ENCODE measurements at places on chromosomes 4 and X. TPM values are rescaled to one million over a fixed set of nuclear protein-coding genes. Genes with fewer than 3 reads are reported as not detected.

DNA sequence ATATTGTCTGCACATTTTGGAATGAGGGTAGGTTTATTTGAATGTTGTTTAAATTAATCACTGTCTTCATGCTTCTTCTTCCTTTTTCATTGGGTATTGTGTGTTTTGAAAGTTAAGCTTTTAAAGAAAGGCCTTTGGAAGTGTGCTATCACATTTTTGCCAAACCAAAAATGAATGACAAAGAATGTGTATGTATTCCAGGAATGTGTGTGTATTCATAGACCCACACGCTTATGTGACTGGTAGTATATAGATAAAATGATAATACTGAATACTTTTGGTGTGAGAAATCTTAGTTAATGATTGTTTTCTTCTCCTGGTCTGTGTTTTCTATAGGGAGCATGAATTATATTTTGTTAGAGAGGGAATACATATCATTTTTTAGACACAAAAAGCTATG, 404.4 kb downstream of the TLL1 start:
- H3K4me3 ChIP-seq, result no peak overlapping the region
- H3K4me1 ChIP-seq, result peaks cover 5% of the 10 kb centered on the region
- no peaks in the 10 kb centered on the region for H3K27me3 ChIP-seq
- no peak overlapping the region for H3K27ac ChIP-seq
- no peaks in the 10 kb centered on the region for H3K36me3 ChIP-seq
- no peak for DNase-seq

- H3K4me3 ChIP-seq, result no peak overlapping the region
- peaks cover 25% of the 10 kb centered on the region for H3K36me3 ChIP-seq
- H3K27ac ChIP-seq, result no peak overlapping the region
- H3K27me3 ChIP-seq, result no peaks in the 10 kb centered on the region
- DNase-seq, result no peak
Measured at GRCh38 chr4:48262926-48263325, 6.7 kb downstream of the TEC start.

HAND2 gene
- total RNA-seq, result not detected

DNA sequence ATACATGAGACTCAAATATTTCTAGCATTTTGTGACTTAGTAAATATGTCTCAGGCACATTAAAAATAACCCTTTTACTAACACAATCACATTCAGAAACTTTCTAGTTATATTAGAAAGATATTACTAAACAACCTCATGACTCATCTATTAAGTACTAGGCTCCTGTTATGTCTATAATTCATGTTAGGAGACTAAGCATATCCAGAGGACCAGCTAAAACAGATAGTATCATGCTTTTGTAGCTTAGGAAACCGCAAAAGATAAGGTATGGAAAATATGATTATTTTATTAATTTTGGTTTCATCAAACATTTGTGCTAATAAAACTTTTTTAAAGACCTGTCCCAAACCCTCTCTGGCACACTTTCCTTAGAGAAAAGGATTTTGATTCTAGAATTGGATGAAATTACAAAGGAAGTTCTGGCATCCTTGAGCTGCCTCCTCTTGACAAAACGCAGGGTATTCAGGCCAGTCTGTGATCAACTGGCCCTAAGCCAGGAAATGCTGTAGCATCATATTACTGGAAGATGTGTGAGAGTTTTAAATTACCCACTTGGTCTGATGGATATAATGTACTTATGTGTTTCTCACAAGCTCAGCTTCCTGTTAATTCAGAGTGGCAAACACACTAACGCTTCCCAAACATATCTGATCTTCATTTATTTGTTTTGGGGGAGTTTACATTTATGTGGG, 60.4 kb downstream of the NRK start:
- no peak overlapping the region for H3K4me3 ChIP-seq
- no peaks in the 10 kb centered on the region for H3K36me3 ChIP-seq
- H3K27me3 ChIP-seq, result no peaks in the 10 kb centered on the region

- peaks cover 3% of the 10 kb centered on the region for H3K36me3 ChIP-seq
- H3K4me1 ChIP-seq, result peaks cover 13% of the 10 kb centered on the region
- peak overlapping the region; percentile 80 for H3K4me3 ChIP-seq
- no peak for DNase-seq
- H3K27me3 ChIP-seq, result no peaks in the 10 kb centered on the region
- H3K27ac ChIP-seq, result peak overlapping the region; percentile 85
Measured at GRCh38 chrX:77788050-77788449, 2.0 kb upstream of the ATRX start.

GRCh38 chrX:15848576-15848975, 6.0 kb downstream of the AP1S2 start:
- H3K27ac ChIP-seq, result no peak overlapping the region
- peaks cover 11% of the 10 kb centered on the region for H3K4me1 ChIP-seq
- no peak for DNase-seq
- no peak overlapping the region for H3K4me3 ChIP-seq
- H3K27me3 ChIP-seq, result no peaks in the 10 kb centered on the region

- H3K27ac ChIP-seq, result no peak overlapping the region
- no peaks in the 10 kb centered on the region for H3K27me3 ChIP-seq
- no peak overlapping the region for H3K4me3 ChIP-seq
Measured at GRCh38 chr4:155535802-155536454, 130.7 kb upstream of the GUCY1A1 start.

CXXC4 gene
- total RNA-seq, result 0.06 TPM

PAK3 gene
- total RNA-seq, result 0.44 TPM

DNA sequence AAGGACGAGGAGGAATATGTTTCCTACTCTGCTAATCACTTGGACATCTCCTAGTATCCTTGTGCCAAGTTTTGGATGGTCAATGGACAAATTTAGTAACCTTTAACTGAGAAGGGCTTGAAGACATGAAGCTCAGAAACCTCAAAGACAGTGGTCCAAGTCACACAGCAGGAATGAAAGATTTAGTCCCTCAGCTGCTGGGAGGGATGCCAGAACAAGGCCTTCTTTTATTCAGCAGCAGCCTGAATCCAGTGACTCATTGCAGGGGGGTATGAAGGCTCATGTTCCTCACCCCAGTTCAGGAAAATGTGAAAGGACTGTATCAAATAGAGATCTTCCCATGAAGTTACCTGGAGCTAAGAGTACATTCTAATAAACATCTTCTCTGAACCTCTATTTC, 214.9 kb upstream of the UGT8 start:
- no peak overlapping the region for H3K4me3 ChIP-seq
- no peak for DNase-seq
- no peaks in the 10 kb centered on the region for H3K4me1 ChIP-seq

DNA sequence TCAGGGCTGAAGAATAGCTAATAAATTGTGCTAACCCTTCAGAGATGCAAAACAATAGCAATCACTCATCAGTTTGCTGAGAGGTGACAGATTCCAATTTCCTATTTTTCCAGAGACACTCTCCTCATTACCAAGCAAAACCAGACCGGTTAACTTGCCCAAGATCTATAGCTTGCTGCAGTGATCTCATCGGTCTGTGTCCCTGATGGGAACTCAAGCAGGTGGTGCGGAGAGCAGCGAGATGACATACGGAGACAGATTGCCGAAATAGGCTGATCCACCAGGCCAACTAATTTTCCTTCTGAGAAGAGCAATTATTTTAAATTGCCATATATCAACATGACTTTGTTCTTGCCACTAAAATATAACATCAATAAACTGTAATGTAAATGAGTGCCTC, 10.5 kb upstream of the DCHS2 start:
- peaks cover 36% of the 10 kb centered on the region for H3K27me3 ChIP-seq
- no peaks in the 10 kb centered on the region for H3K4me1 ChIP-seq
- H3K27ac ChIP-seq, result no peak overlapping the region
- H3K4me3 ChIP-seq, result no peak overlapping the region

GLOD5 gene
- not detected for total RNA-seq

HS6ST2 gene
- not detected for total RNA-seq

GRCh38 chr4:67685532-67685859, 15.5 kb downstream of the UBA6 start:
- H3K4me3 ChIP-seq, result peak overlapping the region; percentile 32
- H3K27ac ChIP-seq, result peak overlapping the region; percentile 35
- no peaks in the 10 kb centered on the region for H3K27me3 ChIP-seq
- peaks cover 39% of the 10 kb centered on the region for H3K4me1 ChIP-seq

DNA sequence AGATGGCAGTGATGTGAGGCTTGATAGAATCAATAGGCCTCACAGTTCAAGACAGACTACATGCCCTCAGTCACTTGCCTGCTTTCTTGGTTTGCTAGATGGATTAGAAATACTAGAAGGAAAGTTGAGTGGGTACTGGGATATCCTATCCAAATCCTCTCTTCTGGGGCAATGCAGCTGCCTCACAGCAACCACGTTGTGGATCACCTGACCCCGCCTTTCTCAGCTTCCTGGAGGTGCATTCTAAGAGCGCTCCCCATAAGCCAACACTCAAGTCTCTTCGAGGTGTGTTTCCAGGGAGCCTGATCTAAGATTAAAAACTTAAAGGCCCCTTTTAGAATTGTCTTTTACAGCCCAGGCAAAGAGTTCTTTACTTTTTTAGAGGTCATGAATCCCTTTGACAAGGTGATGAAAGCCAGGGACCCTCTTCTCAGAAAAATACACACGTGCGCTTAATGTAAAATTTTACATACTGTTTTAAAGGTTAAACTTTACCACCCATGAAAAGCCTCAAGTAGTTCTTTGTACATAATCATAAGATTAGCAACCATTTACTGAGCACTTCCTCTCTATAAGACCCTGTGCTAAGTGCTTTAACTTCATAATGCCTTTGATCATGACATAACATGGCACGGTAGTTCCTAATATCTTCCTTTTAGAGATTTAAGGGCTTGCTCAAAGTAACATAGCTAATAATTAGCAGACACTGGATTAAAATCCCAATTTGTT, 840 bp upstream of the RPL34 start:
- H3K27ac ChIP-seq, result peak overlapping the region; percentile 95
- no peaks in the 10 kb centered on the region for H3K27me3 ChIP-seq
- H3K4me3 ChIP-seq, result peak overlapping the region; percentile 93
- DNase-seq, result no peak
- peaks cover 55% of the 10 kb centered on the region for H3K36me3 ChIP-seq

DNA sequence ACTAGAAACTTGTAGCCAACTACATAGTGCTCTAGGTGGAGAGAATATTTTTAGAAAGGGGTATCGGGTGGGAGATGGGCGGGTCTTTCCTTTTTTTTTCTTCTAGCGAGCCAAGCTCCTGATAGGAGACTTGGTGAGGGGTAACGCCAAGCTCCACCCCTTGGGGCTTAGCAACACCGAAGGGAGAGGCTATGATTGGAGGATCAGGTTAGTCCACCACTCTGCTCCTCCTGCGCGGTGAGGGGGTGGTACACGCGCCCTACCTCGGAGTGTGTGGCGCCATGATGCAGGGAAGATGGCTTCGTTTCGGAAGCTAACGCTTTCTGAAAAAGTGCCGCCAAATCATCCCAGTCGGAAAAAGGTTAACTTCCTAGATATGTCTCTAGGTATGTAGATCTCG, at the start of gene LUZP4:
Gene LUZP4 (plus strand): TSS at position 251 of the 400 bp plus-strand sequence. CDS start 45 bp downstream, at position 296.
- H3K4me1 ChIP-seq, result no peaks in the 10 kb centered on the region
- H3K36me3 ChIP-seq, result no peaks in the 10 kb centered on the region
- H3K27ac ChIP-seq, result no peak within 1 kb of the TSS
- no peak within 1 kb of the TSS for H3K4me3 ChIP-seq
- DNase-seq, result no peak
- no peaks in the 10 kb centered on the region for H3K27me3 ChIP-seq

Data from activated naive CD8-positive, alpha-beta T cell treated with anti-CD3 and anti-CD28 coated beads, Interleukin-2, amount 10 ng/mL, durations not matched to agents 7 days and 5 days (primary cell).